ENCODE measurements at places on chromosomes 2 and 18.

DNA sequence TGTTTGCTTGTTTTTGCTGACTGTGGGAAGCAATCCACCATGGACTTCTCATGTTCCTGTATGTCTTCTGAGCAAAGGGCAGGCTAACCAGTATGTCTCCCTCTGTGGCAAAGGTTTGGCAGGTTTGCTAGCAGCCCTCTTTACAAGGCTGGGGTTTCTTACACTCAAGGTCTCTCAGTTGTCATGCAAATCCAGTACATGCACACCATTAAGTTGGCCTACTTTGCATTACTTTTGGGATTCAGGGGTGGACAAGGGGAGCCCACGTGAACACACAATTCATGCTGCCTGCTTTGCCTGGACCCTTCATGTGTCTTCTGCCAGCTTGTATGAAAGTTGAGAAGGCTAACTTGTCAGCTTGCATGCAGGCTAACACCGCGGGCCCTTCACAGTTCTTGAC, 134.9 kb downstream of the LRRTM4 start:
- no peak for DNase-seq

- no peak for DNase-seq
These were observed 767.8 kb upstream of the ZEB2 start for GRCh38 chr2:145287736-145288135.

GRCh38 chr18:10100196-10100595, 186.4 kb downstream of the VAPA start:
- no peak for DNase-seq

DNA sequence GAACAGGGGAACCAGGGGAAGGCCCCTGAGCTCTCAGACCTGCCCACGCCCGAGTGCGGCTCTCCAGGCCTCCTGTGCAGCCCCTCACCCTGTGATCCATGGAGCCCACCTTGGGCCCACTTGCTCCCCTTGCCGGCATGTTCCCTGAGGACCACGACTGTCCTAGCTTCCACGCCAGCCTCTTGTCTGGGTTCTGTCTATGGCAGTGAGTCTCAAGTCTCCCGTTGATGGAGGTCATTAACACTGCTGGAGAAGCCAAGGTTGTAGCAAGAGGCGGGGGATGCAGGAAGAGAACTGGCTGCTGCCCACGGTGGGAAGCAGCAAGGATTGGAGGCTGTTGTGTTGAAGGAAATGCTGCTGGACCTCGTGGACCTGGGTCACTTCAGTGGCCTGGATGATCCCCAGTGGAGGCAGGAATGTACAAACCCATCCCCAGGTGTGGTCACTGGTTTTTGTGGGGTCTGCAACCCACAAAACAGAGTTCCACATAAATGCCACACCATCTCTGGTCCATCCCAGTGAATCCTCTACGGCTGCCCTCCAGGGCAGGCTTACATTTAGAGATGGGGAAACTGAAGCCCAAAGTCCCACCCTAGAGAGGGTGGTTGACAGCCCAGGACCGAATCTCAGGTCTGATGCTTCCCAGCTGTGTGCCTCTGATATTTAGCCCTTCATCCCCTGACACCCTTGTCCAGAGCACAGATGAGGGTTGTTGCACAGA, 150.3 kb downstream of the NDUFA10 start:
- no peak for DNase-seq

DNA sequence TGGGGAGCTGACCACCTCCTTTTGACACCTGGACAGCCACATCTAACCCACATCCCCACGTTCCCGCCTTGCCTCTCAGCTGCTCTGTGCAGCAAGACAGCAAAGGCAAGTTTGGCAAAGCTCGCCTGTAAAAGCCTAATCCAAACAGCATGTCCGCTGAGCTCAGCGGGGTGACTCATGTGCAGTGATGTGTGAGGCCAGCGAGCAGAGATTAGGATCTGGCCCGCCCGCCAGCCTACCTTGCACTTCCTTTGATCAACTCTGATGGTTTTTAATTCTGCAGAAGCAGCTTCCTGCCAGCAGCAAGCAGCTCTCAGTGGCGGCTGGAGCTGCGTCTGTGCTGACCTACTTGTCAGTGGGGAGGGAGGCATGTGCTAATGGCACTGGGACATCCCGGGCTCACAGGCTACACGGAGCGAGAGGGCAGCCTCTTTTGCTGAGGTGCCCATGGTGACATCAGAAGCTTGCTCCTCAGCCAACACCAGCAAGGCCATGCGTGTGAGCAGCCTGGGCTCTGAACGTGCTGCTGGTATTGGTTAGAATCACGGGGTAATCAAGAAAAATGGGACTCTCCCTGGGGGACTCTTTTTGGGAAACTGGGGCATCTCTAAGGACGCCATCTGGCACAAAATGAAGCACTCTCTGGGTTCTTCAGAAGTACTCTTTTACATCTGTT, 36.0 kb upstream of the EML4 start:
- peak; percentile 80 for DNase-seq

- DNase-seq, result no peak
These were observed 26.0 kb downstream of the GALNT5 start for GRCh38 chr2:157283468-157283867.

DNA sequence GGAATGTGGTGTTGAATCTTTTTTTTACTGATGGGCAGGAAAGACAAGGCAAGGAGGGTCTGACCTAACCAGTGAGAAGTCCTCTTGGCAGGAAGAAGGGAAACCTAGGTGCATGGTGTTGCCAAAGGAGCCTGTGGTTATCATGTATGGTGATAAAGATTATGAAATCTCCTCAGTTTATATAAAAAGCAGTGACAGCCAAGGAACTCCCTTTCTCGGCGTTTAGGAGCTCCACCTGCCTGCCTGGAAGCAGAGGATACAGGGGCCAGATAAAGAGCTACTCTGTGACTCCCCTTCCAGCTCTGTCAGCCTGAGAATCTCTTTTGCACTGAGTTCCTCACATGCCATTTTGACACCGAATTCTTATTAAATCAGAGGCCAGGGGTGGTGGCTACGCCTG, 26.1 kb downstream of the COLEC12 start:
- no peak for DNase-seq

DNA sequence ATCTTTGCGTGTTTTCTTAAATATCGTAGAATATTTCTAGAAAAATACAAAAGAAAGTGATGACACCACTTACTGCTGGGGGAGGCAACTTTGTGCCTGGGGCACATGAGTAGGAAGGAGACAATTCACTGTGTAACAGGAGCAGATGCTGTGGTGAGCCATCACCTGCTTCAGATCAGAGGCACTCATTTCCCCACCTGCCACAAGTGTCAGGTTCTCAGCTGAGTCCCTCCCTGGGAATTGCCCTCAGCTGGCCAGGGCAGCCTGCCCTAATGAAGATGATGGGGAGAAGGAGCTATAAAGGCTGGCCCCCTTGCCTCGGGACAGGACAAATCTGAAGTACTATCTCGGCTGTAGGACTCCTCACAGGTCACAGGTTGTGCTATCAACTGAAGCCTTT, 322.8 kb downstream of the STK39 start:
- DNase-seq, result no peak

DNA sequence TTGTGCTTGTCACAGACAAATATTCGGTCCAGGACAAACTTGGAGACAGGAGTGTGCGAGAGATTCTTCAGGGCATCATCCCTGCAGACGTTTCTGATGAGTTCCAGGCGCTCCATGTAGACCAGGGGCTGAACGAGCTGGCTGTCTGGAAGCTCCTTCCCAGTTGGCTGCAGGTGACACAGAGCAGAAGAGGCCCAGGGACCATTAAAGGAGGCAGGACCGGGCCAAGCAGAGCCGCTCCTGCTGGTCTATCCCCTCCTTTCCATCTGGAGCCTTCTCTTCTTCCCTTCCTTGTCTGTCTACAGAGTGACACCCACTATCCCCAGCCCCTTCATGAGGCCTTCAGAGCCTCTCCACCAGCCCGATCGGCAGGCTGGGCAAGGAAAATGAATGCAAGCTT, 19.5 kb downstream of the CHST10 start:
- no peak for DNase-seq

GRCh38 chr2:240663546-240664190, 19.0 kb downstream of the AQP12B start:
- DNase-seq, result peak; percentile 27

DNA sequence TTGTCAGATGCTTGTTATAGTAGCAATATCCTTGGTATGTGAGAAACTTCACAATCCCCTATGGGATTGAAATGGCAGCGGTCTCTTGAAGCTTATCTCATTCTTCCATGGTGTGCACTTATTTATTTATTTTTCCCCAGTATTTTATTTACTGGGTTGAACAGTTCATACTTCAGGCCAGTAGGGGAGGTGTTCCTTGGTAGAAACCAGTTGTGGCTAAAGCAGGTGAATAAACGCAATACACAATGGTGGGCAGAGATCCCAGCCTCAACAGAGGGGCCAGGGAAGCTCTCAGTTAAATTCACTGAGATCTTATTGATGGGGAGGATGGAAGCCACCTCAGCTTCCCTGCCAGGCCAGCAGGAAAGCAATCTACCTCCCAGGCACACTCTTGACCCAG, 93.7 kb upstream of the SRD5A2 start:
- no peak for DNase-seq

DNA sequence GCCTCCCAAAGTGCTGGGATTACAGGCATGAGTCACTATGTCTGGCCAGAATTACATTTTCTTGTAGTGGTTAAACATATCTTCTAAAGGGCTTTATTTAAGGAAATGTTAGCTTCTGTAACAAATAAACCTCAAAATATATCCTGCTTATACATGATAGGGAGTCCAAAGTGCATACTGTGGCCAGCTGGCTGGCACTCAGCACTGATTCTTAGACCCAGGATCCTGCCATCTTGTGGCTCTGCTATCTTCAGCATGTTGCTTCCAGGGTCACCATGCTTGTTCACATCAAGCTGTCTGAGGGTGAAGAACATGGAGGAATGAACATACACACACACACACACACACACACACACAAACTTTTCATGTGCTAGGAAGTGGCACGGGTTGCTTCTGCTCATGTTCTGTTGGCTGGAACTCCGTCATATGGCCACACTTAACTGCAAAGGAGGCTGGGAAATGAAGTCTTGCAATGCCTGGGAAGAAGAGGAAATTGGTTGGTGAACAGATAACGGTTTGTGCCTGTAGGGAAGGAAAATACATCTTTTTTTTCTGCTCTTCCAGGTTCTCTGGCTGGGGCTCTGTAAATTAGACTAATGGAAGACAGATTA, 40.0 kb downstream of the NPPC start:
- peak; percentile 68 for DNase-seq

DNA sequence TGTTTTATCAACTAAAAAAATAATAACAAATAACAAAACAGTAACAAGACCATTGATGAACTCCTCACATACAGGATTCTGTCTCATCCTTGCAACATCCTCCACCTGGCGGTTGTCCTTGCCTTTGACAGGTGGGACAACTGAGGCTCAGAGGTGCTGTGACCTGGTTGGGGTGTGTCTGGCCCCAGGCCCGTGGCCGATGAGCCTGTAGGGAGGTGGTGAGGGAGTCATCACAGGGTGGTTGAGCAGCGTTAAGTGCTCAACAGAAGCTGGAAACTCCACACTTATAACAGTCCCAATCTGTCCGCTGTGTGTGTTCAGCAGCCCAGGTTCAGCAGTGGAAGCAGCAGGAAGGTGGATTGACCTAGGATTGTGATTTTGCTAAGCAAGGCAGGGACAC, 131.6 kb upstream of the RAB12 start:
- no peak for DNase-seq

DNA sequence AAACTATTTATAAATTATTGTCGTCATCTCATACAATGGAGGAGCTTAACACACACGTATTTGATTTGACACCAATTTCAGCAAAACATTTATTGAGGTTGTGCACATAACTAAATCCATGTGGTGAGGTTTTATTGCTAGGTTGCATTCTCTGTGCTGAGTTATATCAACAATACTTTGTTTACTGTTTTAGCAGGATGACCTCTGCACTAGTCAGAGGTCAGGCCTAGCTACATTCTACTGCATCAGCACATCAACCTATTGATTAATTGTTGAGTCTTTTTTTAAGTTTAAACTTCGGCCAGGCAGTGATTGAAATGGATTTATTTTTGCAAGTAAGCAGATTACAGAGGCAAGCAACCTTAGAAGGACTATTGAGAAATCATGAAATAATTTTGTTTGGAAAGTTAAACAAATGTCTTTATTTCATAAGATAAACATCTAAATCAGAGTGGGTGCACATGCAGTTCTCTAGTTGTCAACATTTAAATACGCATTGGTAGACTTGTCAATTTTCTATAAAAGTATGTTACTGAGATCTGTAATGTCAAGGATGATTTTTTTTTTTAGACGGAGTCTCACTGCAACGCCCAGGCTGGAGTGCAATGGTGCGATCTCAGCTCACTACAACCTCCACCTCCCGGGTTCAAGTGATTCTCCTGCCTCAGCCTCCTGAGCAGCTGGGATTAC, 75.2 kb upstream of the CD28 start:
- no peak for DNase-seq

DNA sequence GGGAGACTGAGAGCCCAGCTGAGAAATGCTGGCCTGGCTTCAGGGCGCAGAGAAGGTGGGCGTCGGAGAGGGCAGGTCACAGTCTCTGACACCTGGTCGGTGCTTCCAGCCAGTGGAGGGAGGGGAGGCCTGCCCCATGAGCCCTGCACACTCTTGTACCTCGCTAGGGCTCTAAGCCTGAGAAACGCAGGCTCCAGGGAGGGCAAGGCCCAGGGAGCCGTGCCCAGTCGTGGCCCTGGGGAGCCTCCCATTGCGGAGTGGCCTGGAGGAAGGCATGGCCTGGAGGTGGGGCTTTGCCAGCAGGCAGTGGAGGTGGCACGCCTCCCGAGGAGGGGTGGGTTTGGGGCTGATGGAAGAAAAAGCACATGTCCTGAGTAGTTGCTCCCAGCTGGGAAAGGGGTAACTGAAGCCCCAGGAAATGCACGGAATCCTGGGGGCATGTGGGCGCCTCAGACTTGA, 39.0 kb downstream of the MTERF4 start:
- peak; percentile 83 for DNase-seq

GRCh38 chr18:36601316-36601715, 227.5 kb downstream of the TPGS2 start:
- no peak for DNase-seq

GRCh38 chr18:9495465-9495864, 20.2 kb downstream of the RALBP1 start:
- DNase-seq, result no peak
